ENCODE measurements at places on chromosomes 4 and X. TPM values are rescaled to one million over a fixed set of nuclear protein-coding genes. Genes with fewer than 3 reads are reported as not detected.

GRCh38 chr4:40621229-40621591 lies 8.5 kb downstream of the RBM47 start:
- no peak for DNase-seq

DNA sequence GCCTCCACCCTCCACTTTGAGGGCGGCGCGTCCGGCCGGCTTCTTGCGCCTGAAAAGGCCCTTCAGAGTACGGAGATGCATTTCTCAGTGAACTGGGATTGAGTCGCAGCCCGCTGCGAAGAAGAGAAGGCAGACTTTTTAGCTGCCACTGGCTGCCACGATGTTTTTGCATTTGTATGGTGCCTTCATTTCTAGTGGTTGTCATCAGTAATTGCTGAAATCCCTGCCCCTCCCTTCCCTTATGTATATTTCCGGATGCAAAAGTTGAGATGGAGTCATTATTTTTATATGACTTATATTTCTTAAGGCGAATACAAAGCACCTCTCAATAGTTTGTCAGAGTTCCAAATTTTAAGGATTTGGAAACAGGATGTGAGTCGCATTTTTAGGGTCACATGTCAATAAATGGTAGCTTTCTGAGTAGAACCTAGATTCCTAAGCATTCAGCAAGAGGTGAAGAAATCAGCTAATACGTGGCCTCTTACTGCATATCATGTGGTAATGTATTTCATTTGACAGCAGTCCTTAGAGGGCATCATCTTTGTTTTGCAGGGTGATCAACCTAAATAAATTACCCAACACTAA lies 658 bp downstream of the ATP6AP2 start:
- DNase-seq: peak; percentile 58

- DNase-seq: peak; percentile 54
Measured at GRCh38 chrX:121876305-121876704, 828.9 kb downstream of the GLUD2 start.

DNA sequence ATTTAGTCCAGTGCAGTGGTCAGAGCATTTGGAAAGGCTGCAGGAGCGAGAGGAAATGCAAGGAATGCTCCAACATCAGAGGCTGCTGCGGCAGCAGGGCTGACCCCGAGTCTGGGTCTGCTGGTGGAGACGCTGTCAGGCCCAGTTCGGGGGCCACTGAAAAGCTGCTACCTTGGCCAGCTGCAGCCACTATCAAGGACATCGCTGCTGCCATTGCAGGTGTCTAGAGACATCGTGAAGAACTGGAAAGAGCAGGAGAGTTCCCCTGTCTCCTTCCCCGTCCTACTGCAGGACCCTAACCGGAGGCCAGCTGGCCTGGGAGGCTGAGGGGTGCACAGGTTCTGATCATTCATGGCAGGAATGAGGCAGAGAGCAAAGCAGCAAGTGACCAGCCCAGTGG lies 29.5 kb upstream of the GPR78 start:
- no peak for DNase-seq

- peak; percentile 47 for DNase-seq
Measured at GRCh38 chr4:54400802-54401201, 171.7 kb downstream of the PDGFRA start.

- no peak for DNase-seq
Measured at GRCh38 chrX:100681599-100681998, 37.6 kb downstream of the SRPX2 start.

GRCh38 chrX:78029663-78030062 lies 60.2 kb upstream of the PGAM4 start:
- peak; percentile 25 for DNase-seq

GRCh38 chrX:21581479-21581878 lies 76.7 kb downstream of the KLHL34 start:
- DNase-seq: peak; percentile 64

Gene KLHL34
- not detected for total RNA-seq
